ENCODE measurements at places on chromosomes 13 and 19.
A peak's percentile ranks its signal among the peaks of the same experiment; 100 is the strongest.

GRCh38 chr13:31063772-31064171 is 97.9 kb downstream of the HSPH1 start:
- DNase-seq: no peak

GRCh38 chr19:43913383-43913782 is 21.7 kb downstream of the ZNF45 start:
- DNase-seq: no peak

GRCh38 chr19:44731622-44732021 is 16.9 kb upstream of the BCL3 start:
- DNase-seq: no peak

- no peak for DNase-seq
Measured at GRCh38 chr13:21089830-21090229, 28.4 kb upstream of the LATS2 start.

- DNase-seq: no peak
Measured at GRCh38 chr13:30943881-30944280, 11.4 kb downstream of the TEX26 start.

DNA sequence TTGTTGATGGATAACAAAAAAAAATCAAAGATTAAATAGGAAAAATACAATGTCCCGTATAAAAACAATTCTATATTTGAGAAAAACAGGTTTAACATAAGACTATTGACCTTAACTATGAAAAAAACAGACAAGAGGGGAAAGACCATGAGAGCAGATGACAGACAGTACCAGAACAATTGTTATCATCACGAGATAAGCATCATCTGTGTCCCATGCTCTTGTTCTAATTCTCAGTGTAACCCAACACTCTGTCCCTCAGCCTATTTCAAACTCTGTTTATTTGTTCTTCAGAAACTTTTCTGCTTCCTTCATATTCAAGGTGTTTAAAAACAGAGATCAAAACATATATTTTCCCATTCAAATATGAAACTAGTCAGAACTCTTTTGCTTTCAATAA is 216.4 kb downstream of the PCDH9 start:
- no peak for DNase-seq

DNA sequence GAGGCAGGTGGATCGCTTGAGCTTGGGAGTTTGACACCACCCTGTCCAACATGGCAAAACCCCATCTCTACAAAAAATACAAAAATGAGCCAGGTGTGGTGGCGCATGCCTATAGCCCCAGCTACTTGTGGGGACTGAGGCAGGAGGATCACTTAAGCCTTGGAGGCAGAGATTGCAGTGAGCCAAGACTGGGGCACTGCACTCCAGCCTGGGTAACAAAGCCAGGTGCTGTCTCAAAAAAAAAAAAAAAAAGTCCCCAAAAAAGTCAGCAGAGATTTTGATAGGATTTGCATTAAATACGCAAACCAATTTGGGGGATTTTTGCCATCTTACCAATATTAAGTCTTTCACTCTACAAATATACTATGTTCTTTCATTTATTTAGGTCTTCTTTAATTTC is 21.7 kb upstream of the RPL21 start:
- no peak for DNase-seq

- DNase-seq: no peak
Measured at GRCh38 chr19:58305932-58306323, 751 bp downstream of the ERVK3-1 start.

DNA sequence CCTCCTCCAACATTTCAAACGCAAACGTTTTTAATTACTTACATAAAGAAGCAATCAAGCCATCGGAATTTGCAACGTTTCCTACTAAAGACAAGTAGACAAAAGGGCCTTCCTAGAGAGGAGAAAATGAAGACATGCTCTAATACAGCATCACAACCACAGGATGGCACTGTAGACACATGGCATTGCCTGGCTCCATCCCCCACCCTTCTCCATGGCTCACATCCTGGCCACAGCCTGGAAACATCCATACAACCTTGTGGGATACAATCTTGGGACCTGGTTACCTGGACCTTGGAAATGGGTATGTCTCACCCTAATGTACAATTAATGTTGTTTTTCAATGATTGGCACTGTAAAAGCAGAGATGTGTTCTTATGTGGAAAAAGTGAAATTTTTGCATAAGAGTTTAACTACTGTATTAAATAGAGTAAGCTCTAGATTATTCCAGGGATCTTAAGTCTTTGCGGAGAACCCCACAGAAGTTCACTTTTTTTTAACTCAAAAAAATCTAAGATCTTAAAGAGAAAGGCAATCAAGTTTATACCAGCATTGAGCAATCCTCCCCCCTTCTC is 21.5 kb downstream of the EBPL start:
- no peak for DNase-seq

- DNase-seq: no peak
Measured at GRCh38 chr19:39046037-39046821, 13.9 kb upstream of the FBXO27 start.

- no peak for DNase-seq
Measured at GRCh38 chr19:15123900-15124299, 16.7 kb downstream of the SYDE1 start.

GRCh38 chr19:9883231-9883758 is 48.2 kb downstream of the PIN1 start:
- DNase-seq: no peak

DNA sequence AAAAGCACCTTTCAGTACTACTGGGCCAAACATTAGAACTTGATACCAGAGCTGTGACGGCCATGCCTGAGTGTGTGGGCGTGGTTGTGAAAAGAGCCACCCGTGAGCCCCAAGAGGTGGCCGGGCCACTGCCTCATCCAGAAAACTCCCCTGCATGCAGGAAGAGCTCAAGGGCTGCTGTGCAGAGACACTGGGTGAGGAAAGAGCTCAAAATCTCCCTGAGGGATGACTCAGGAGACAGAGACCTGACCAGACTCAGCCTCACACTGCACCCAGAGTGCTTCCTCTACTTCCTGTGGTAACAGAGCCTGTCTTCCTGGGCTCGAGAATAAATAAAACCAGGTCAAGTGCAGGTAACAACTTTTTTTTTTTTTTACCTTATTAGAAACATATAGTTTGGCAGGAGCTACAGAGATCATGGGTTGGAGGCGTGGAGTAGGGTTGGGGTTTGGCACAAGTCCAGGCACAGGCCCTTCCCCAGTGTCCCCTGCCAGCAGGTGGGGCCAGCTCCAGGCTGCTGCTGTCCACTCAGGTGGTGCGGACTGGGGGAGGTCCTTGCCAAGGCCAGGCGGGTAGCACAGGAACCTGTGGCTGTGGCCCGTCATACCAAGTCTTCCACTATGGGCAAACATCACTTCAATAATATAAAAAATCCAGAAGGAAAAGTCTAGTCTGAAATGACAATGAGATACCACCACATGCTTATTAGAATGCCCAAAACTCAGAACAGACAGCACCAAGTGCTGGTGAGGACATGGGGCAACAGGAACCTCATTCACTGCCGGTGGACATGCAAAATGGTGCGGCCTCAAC is 25.5 kb downstream of the ELL start:
- DNase-seq: peak; percentile 32

- DNase-seq: no peak
Measured at GRCh38 chr13:98961503-98962105, 16.3 kb downstream of the DOCK9 start.

DNA sequence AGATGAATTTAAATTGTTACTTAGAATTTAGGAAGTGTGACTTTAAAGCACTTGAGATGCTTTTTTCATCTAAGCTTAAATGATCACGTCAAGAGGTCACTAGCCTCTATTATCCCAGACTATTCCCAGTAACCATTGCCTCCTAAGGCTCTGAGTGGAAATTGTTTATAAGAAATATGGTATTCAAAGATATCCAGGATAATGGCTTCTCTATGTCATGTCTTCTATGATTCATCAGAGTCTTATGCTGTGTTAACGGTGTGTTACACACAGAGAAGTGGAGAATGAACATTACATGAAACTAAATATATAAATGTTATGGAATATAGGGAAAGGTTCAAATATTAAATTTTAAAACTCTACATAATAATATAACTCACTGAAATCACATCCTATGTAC is 79.8 kb upstream of the NBEA start:
- no peak for DNase-seq

GRCh38 chr13:99191336-99191899 is 9.2 kb upstream of the UBAC2 start:
- DNase-seq: no peak

DNA sequence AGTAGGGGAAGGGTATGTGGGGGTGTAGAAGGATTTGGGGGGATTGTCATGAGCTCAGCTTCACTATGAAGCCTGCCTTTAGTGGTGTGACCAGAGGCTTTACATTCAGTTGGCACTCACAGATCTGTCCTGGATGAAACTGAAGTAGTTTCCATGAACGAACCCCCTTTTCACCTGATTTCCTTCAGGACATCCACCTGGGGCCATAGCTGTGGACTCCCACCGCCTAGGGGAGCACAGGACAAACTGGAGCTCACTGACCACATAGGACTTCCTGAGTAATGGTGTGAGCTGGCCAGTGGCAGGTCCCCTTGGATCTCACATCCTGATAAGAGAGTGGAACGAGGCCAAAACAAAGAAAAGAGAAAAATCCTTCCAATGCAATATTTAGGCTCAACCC is 54.1 kb downstream of the MRPL57 start:
- DNase-seq: no peak

DNA sequence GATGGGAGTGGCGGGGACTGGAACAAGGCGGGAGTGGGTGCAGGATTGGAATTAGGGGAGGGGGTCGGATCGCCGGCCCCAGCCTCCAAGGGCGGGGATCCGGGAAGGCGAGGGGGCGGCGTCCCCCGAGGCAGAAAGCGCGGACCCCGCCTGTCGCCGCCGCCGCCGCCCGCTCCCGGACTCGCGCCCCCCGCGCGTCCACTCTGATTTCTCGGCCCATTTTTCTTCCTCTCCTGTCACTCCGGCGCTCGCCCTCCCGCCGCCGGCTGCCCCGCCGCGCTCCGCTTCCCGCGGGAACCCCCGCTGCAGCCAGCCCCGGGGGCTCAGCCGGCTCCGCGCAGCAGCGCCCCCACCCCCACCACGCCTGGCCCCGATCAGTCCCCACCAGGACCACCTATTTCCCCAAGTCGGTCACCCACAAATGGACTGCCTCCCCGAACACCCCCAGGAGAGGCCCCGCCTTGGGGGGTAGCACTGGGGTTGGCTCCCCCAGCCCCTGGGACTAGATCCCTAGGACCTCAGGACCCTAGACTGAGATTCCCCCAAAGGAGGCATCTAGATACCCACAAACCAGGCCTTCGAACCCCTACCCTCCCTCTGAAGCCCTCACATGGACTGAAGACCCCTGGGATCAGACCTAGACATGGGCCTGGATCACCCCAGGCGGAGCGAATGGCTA is 12.6 kb upstream of the ERFL start:
- DNase-seq: no peak

DNA sequence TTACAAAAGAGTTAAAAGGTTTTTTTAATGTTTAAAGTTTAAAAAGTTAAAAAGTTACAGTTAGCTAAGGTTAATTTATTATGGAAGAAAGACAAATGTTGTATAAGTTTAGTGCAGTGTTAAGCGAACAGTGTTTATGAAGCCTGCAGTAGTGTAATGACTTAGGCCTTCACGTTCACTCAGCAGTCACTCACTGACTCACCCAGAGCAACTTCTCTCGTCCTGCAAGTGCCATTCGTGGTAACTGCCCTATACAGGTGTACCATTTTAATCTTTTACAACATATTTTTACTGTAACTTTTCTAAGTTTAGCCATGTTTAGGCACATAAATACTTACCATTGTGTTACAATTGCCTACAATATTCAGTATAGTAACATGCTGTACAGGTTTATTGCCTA is 398.2 kb upstream of the NBEA start:
- DNase-seq: no peak

GRCh38 chr13:46896341-46897137 is at the start of gene HTR2A:
TSS of gene HTR2A (minus strand) at chr13:46897053. CDS start at chr13:46895906, 1,147 bp downstream.
- DNase-seq: no peak

DNA sequence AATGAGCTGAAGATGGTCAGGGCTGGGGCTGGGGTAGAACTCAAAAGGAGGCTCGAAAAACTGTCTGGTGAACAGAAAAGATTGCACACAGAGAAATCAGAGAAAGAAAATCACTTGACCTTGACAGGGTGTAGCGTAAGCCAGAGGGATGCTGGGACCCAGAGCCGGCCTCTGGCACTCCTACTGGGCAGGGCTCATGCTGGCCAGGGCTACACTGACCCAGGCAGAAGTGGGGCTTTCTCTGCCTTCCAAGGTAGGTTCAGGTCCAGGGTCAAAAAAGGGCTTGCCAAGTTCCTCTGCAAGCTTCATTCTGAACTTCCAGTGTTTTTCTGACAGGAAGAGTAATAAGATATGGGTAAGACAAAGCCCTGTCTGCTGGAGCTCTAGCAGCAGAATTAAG is 56.2 kb downstream of the LATS2 start:
- DNase-seq: no peak

DNA sequence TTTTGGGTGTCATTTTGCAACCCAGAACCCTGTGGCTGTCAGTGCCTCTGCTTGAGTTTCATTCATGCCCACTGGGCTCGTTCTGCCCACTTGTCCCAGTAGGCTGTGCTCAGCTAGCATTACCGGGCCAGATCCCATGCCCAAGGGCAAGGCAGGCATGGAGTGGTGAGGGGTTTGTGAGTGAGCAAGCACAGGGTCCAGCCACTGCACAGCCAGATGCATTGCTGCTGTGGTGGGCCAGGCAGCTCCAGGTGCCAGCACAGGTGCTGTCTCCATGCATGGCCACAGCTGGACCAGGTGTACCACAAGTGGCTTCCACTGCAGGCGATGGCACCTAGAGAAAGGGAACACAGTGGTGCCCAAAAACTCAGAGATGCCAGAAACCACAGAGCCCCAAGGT is 1671.2 kb downstream of the OLFM4 start:
- DNase-seq: no peak

DNA sequence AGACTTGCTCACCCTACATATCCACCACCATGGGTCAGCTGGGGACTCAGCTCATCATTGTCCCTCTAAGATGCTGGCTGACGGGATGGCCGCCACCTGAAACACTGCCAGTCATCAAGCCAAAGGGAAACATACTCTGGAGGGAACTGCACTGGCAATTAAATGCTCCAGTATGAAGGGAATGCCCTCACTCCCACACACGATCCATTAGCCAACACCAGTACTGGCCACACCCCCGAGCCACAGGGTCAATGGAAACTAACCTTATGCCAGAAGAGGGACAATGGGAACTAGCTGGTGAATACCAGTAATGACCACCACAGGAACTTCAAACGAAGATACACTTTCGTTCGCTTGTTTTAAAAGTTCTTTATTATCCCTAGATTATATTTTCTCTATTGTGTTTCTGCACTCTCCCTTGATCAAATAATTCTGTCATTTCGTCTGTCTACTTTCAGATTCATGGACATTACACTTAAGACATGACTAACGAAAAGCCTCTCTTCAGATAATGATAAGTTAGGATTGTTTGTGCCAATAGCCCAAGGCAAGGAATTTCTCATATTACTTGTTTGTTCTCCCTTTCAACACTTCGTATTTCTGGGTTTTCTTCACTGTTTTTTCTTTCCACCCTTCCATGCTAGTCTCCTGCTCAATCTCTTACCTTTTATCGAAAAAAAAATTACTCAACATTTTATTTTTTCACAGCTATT is 1.7 kb upstream of the ZNF507 start:
- DNase-seq: no peak

DNA sequence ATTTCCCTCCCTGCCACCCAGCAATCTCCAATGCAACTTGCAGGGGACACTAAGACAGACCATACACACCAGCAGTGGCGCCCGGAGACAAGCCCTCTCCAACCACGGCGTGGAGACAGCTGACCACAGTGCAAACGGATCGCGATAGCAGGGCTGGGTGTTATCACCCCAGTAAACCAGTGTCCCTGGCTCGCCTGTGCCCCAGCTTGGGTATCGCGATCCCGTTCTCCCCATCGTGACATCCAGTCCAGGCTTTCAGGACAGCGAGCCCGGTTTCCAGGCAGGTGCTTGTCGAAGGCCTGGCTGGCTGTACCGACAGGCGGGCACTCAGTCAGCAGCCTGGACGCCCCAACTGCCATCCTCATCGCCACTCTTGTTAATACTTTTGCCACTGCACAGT is 20.7 kb upstream of the NANOS2 start:
- no peak for DNase-seq
